ENCODE measurements at places on chromosomes 3 and 15. TPM values are rescaled to one million over a fixed set of nuclear protein-coding genes. Genes with fewer than 3 reads are reported as not detected.

GRCh38 chr3:167397826-167398225 is 17.7 kb upstream of the ZBBX start:
- no peaks in the 10 kb centered on the region for H3K4me1 ChIP-seq
- DNase-seq = no peak
- no peaks in the 10 kb centered on the region for H3K27me3 ChIP-seq
- H3K4me3 ChIP-seq = no peak overlapping the region
- no peaks in the 10 kb centered on the region for H3K36me3 ChIP-seq

GRCh38 chr15:50265620-50266019 is at the start of gene HDC:
HDC (minus strand) TSS chr15:50265726; CDS start chr15:50265623, 103 bp downstream.
- H3K27ac ChIP-seq = no peak within 1 kb of the TSS
- H3K36me3 ChIP-seq = no peaks in the 10 kb centered on the region
- peaks cover 11% of the 10 kb centered on the region for H3K4me1 ChIP-seq
- no peak within 1 kb of the TSS for H3K4me3 ChIP-seq
- no peak for DNase-seq

- H3K4me1 ChIP-seq = no peaks in the 10 kb centered on the region
- no peak overlapping the region for H3K4me3 ChIP-seq
- H3K27ac ChIP-seq = no peak overlapping the region
- no peaks in the 10 kb centered on the region for H3K36me3 ChIP-seq
- no peaks in the 10 kb centered on the region for H3K27me3 ChIP-seq
- DNase-seq = no peak
Observed at GRCh38 chr15:98233873-98234272, 273.4 kb downstream of the ARRDC4 start.

GRCh38 chr3:46668591-46668990 is 24.9 kb downstream of the ALS2CL start:
- DNase-seq = peak; percentile 13
- H3K27me3 ChIP-seq = no peaks in the 10 kb centered on the region
- no peaks in the 10 kb centered on the region for H3K36me3 ChIP-seq
- H3K4me1 ChIP-seq = no peaks in the 10 kb centered on the region
- no peak overlapping the region for H3K4me3 ChIP-seq

Gene CNBP
- total RNA-seq = 259 TPM

GRCh38 chr3:180332608-180333007 is 269.4 kb upstream of the TTC14 start:
- no peak for DNase-seq
- H3K4me3 ChIP-seq = no peak overlapping the region
- no peaks in the 10 kb centered on the region for H3K27me3 ChIP-seq
- H3K4me1 ChIP-seq = no peaks in the 10 kb centered on the region
- H3K36me3 ChIP-seq = no peaks in the 10 kb centered on the region

DNA sequence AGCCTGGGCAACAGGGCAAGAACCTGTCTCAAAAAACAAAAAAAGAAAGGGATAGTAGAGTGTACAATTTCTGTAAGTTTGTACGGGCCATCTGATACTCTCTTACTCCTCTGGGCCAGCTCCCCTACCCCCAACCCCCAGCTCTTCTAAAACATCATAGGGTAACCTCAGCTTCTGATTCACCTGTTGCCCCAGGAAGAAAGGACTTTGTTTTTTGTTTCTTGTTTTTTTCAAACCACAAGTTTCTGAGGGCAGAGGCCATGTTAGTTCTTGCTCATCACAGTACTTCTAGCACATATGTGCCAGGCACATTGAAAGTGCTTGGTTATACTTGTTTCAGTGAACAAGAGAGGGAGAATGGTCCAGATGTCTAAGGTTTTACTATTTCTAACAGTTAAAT is 20.2 kb downstream of the ATOSA start:
- no peak overlapping the region for H3K4me3 ChIP-seq
- no peaks in the 10 kb centered on the region for H3K27me3 ChIP-seq
- H3K27ac ChIP-seq = no peak overlapping the region
- no peak for DNase-seq

Gene DZIP1L
- total RNA-seq = not detected

Gene ADIPOQ
- not detected for total RNA-seq

Gene TIMP4
- not detected for total RNA-seq

DNA sequence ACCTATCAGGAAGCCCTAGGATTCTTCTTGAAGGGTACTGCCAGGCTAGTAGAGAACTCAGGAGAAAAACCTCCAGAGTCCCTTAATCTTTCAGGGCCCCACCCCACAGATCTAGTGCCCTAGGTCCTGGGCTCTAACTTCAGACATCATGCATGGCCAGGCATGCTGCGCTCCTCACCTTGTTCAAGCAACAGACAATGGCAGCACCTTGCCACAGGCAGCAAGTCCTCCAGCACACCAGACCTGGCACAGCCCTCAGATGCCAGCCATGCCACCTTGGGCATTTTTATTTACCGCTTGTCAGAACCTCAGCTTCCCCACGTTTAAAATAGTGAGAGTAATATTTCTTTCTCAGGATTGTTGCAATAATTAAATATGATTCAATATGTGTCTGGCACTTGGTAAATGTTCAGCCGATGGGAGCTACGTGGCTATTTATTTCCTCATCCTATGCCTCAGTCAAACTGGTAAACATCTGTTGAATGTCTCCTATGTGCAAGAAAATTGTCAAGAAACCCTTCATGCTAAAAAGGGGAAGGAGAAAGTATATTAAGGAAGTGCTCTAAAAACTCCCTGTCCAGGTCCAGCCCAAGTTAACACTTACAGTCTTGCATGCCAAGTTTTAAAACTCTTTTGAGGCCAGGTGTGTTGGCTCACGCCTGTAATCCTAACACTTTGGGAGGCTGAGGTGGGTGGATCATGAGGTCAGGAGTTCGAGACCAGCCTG is 14.5 kb upstream of the CCR1 start:
- no peak overlapping the region for H3K4me3 ChIP-seq
- H3K27ac ChIP-seq = no peak overlapping the region
- no peaks in the 10 kb centered on the region for H3K36me3 ChIP-seq
- no peak for DNase-seq
- no peaks in the 10 kb centered on the region for H3K4me1 ChIP-seq

- no peak overlapping the region for H3K4me3 ChIP-seq
- H3K27me3 ChIP-seq = no peaks in the 10 kb centered on the region
- no peaks in the 10 kb centered on the region for H3K36me3 ChIP-seq
- DNase-seq = no peak
Observed at GRCh38 chr3:105466495-105467404, 100.0 kb downstream of the ALCAM start.

Gene CDCP1
- total RNA-seq = 0.05 TPM

- H3K27ac ChIP-seq = no peak overlapping the region
- no peaks in the 10 kb centered on the region for H3K27me3 ChIP-seq
- peaks cover 62% of the 10 kb centered on the region for H3K4me1 ChIP-seq
- H3K4me3 ChIP-seq = no peak overlapping the region
- no peak for DNase-seq
Observed at GRCh38 chr3:42507761-42508335, 5.4 kb downstream of the VIPR1 start.

Gene FGF12
- total RNA-seq = not detected

- no peaks in the 10 kb centered on the region for H3K36me3 ChIP-seq
- H3K27me3 ChIP-seq = no peaks in the 10 kb centered on the region
- H3K27ac ChIP-seq = no peak overlapping the region
- no peaks in the 10 kb centered on the region for H3K4me1 ChIP-seq
Observed at GRCh38 chr15:73909651-73910050, 16.6 kb upstream of the LOXL1 start.

DNA sequence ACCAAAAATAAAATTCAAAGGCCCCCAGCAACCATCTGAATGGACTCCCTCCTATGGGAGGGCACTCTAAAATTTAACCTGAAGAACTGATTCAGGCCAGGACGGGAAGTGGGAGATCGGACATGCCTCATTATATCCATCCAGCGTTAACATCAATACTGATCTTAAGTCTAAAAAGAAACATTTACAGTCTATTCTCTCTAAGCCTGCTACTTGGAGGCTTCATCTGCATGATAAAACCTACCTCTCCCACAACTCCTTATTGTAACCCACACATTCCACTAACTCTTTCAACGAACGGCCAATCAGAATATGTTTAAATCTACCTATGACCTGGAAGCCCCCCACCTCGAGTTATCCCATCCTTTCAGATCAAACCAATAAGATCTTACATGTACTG is 68.4 kb downstream of the HERC1 start:
- H3K4me3 ChIP-seq = no peak overlapping the region
- peaks cover 21% of the 10 kb centered on the region for H3K4me1 ChIP-seq
- H3K27ac ChIP-seq = no peak overlapping the region
- no peaks in the 10 kb centered on the region for H3K27me3 ChIP-seq

DNA sequence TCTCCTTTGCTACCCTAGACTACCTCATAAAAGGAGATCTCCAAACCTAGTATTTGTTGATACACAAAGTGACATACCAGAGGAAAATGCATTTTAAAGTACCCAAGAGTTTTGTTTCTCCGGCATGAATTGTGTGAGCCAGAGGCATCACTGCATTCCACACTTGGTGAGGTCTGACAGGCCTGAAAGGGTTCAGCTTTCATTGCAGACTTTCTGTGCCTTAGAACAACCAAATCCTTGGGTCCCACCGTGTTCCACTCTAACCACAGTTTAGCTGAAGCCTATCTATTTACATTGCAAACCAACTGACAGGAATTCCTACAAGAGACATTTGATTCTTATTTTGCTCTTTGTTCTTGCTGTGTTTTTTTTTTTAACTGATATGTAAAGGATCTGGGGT is 21.0 kb upstream of the EID1 start:
- no peak overlapping the region for H3K27ac ChIP-seq
- no peak for DNase-seq
- H3K4me1 ChIP-seq = no peaks in the 10 kb centered on the region
- no peak overlapping the region for H3K4me3 ChIP-seq
- no peaks in the 10 kb centered on the region for H3K27me3 ChIP-seq
- H3K36me3 ChIP-seq = no peaks in the 10 kb centered on the region

Gene NPAP1
- not detected for total RNA-seq

Gene MOBP
- not detected for total RNA-seq

- no peak overlapping the region for H3K27ac ChIP-seq
- no peak overlapping the region for H3K4me3 ChIP-seq
- no peaks in the 10 kb centered on the region for H3K36me3 ChIP-seq
- no peak for DNase-seq
Observed at GRCh38 chr15:52783191-52783829, 6.8 kb downstream of the ONECUT1 start.

- DNase-seq = no peak
- no peak overlapping the region for H3K4me3 ChIP-seq
- no peaks in the 10 kb centered on the region for H3K36me3 ChIP-seq
- no peaks in the 10 kb centered on the region for H3K4me1 ChIP-seq
Observed at GRCh38 chr3:13801361-13802204, 78.3 kb downstream of the WNT7A start.

GRCh38 chr3:127690823-127691452 is 18.2 kb downstream of the ABTB1 start:
- H3K27ac ChIP-seq = no peak overlapping the region
- no peak overlapping the region for H3K4me3 ChIP-seq
- no peaks in the 10 kb centered on the region for H3K36me3 ChIP-seq

DNA sequence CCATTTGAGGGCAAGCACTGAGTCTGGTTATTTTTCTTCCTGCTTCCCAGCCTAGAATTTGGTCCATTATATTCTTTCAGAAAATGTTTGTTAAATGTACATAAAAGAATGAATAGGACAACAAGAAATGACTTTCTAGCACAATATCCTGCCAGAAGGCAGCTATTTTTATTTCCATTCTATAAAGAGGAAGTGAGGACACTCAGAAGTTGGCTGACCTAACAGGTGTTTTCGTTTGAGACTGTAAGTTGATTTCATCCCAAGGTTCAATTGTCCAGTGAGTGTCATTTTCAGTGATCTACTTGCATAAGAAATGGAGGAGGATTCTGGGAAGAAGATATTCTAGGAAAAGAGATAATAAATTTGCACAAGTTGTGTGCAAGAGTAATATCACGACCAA is 191.9 kb upstream of the POU1F1 start:
- no peaks in the 10 kb centered on the region for H3K27me3 ChIP-seq
- no peak overlapping the region for H3K4me3 ChIP-seq
- H3K36me3 ChIP-seq = no peaks in the 10 kb centered on the region
- H3K27ac ChIP-seq = no peak overlapping the region
- no peaks in the 10 kb centered on the region for H3K4me1 ChIP-seq
- DNase-seq = no peak

Gene FBXL22
- total RNA-seq = 2.7 TPM

DNA sequence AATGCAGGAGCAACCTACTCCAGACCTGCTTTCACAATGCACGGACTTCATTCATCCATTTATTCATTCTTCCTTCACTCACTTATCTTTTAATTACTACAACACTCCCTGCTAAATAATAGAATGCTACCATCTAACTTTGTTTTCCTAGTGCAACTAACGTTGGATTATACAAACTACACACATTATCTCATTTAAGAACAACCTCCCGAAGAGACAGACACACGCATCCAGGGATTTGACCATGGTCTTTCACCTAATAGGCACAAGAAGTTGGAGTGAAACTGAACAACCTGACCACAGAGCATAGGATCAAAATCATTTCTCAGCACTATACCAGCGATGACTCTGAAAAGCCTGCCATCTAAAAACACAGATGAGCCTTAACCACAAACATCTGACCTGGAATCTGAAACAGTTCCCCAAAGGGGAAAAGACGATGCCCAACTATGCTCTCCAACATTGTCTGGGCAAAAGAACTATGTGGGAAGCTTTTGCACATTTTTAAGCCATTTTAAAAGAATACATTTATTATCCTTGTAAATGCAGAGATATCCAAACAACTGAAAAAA is 21.0 kb downstream of the ZNF385D start:
- H3K4me1 ChIP-seq = no peaks in the 10 kb centered on the region
- H3K27me3 ChIP-seq = no peaks in the 10 kb centered on the region
- no peak for DNase-seq
- H3K4me3 ChIP-seq = no peak overlapping the region

GRCh38 chr3:137693791-137694190 is 70.3 kb upstream of the SOX14 start:
- DNase-seq = no peak
- no peaks in the 10 kb centered on the region for H3K27me3 ChIP-seq
- H3K36me3 ChIP-seq = no peaks in the 10 kb centered on the region
- no peaks in the 10 kb centered on the region for H3K4me1 ChIP-seq
- H3K4me3 ChIP-seq = no peak overlapping the region

DNA sequence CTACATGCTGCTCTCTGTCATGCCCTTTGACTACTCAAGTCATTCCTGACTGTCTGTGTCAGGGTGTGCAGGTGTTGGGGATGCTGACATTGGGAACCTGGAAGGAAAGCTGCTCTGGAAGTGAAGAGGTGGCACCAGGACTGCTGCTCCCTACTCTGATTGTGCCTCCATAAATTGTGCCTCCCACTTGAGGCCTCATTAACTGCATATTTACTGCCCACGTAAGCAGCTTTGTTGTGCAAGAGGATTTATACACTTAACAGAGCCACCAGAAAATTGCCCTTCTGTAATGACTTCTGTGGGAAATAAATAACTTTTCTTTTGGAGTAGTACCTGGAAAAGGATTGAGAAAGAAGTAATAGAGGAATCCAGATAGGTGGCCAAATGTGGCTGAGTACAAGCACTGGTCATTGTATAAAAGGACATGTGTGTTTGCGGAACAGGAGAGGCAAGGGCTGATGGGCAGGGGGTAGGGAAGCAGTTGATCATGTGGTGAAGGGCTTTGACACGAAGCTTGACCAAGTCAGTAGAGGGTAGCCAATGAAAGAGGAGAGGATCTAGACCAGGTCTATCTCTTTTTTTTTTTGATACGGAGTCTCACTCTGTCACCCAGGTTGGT is 24.8 kb downstream of the IL20RB start:
- no peaks in the 10 kb centered on the region for H3K4me1 ChIP-seq
- H3K4me3 ChIP-seq = no peak overlapping the region
- H3K36me3 ChIP-seq = no peaks in the 10 kb centered on the region

- H3K27me3 ChIP-seq = no peaks in the 10 kb centered on the region
- H3K4me1 ChIP-seq = peaks cover 27% of the 10 kb centered on the region
- H3K27ac ChIP-seq = no peak overlapping the region
Observed at GRCh38 chr15:68808770-68809169, 11.9 kb downstream of the ANP32A start.
